ENCODE measurements at places on chromosomes 7 and 10.

- H3K4me1 ChIP-seq: no peaks in the 10 kb centered on the region
- DNase-seq: no peak
- H3K27ac ChIP-seq: no peak overlapping the region
- H3K4me3 ChIP-seq: no peak overlapping the region
- no peaks in the 10 kb centered on the region for H3K36me3 ChIP-seq
Measured at GRCh38 chr7:154748089-154748786, 254.7 kb downstream of the PAXIP1 start.

GRCh38 chr7:159071260-159071659 is 73.4 kb downstream of the VIPR2 start:
- no peaks in the 10 kb centered on the region for H3K36me3 ChIP-seq
- no peaks in the 10 kb centered on the region for H3K27me3 ChIP-seq
- no peak overlapping the region for H3K4me3 ChIP-seq
- H3K4me1 ChIP-seq: peaks cover 7% of the 10 kb centered on the region
- no peak overlapping the region for H3K27ac ChIP-seq

- H3K27ac ChIP-seq: peak overlapping the region; percentile 37
- no peaks in the 10 kb centered on the region for H3K27me3 ChIP-seq
- peak overlapping the region; percentile 11 for H3K4me3 ChIP-seq
- peaks cover 9% of the 10 kb centered on the region for H3K4me1 ChIP-seq
- no peaks in the 10 kb centered on the region for H3K36me3 ChIP-seq
Measured at GRCh38 chr7:131557652-131558385, 1.4 kb upstream of the PODXL start.

GRCh38 chr10:101107771-101108170 is 23.3 kb upstream of the TLX1 start:
- H3K36me3 ChIP-seq: no peaks in the 10 kb centered on the region
- no peak for DNase-seq
- H3K4me3 ChIP-seq: no peak overlapping the region
- H3K4me1 ChIP-seq: no peaks in the 10 kb centered on the region
- no peak overlapping the region for H3K27ac ChIP-seq

DNA sequence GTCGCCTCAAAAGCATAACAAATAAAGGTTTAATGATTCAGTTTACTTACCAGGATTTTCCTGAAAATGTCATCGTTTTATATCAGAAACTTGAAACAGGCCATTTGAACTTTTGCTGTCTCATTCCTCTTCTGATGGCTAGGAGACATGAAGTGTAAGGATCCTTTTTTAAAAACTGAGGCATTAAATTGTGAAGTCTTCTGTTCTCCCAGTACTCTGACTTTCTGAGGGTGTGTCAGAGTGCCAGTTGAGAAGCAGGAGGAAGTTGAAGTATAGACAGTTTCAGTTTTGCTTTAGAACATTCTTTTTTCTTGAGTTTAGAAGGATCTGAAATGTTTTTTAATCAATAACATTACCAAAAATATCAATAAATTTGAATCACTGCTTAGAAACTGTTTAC is at the start of gene SAMD9L:
SAMD9L (minus strand) TSS at position 242 of the 400 bp plus-strand sequence. CDS start 12,414 bp downstream, outside the sequence.
- no peaks in the 10 kb centered on the region for H3K27me3 ChIP-seq
- H3K4me1 ChIP-seq: no peaks in the 10 kb centered on the region
- H3K27ac ChIP-seq: peak within 1 kb of the TSS; percentile 11

DNA sequence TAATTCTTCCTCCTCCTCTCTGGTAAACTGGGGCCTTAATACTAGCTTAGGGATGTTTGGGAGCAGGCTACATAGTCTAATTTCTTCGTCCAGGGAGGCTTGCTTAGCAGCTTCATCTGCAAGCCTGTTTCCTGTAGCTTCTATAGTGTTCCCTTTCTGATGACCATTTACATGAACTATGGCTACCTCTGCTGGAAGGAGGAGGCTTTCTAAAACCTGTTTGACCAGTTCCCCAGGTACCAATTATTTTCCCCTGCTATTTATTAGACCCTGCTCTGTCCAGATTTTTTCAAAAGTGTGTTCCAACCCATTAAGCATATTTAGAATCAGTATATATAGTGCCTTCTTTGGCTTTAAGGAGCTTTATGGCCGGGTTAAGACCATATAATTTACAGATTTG is 38.8 kb upstream of the DNAH11 start:
- no peak for DNase-seq
- no peaks in the 10 kb centered on the region for H3K4me1 ChIP-seq

- no peaks in the 10 kb centered on the region for H3K27me3 ChIP-seq
- no peaks in the 10 kb centered on the region for H3K4me1 ChIP-seq
- DNase-seq: no peak
- no peaks in the 10 kb centered on the region for H3K36me3 ChIP-seq
- no peak overlapping the region for H3K4me3 ChIP-seq
Measured at GRCh38 chr10:8639486-8640185, 585.1 kb downstream of the GATA3 start.

GRCh38 chr10:31133251-31133791 is 101.7 kb upstream of the ZNF438 start:
- no peak for DNase-seq
- peak overlapping the region; percentile 52 for H3K4me3 ChIP-seq
- no peak overlapping the region for H3K27ac ChIP-seq
- H3K36me3 ChIP-seq: no peaks in the 10 kb centered on the region
- H3K27me3 ChIP-seq: no peaks in the 10 kb centered on the region
- H3K4me1 ChIP-seq: peaks cover 10% of the 10 kb centered on the region

DNA sequence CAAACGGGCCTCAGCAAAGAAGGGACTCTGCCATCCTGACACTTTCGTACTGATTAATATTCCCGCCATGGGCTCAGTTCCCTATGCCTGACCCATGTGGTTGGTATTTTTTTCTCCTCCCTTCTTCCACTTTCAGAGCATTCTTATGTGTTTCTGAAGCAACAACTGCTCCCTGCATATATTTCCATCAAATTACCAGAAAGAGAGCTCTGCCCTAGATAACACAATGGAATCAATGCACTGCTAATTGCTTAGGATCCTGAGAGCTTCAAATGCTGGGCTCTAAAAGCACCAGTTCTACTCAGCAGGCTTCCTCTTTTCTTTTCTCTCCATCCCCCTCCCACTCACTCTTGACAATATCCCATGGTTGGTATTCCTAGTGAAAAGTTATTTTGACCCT is 5.3 kb downstream of the TECTB start:
- no peak overlapping the region for H3K27ac ChIP-seq
- H3K27me3 ChIP-seq: no peaks in the 10 kb centered on the region
- no peaks in the 10 kb centered on the region for H3K4me1 ChIP-seq
- DNase-seq: no peak

DNA sequence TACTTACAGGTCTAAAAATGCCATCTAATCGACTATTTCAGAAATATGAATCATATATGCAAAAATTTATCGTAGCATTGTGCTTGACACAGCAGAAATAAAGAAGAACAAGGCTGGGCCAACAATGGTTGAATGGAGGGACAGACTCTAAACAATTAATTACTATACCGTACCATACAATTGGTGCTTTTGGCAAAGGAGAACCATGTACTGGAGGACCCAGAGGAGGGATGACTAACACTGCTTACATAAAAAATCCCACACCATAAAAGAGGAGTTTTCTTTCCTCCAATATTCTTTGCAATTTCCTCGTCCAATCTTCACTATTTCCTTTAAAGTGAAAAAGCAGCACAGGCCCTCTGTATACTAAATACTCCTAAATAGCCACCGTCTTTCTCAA is 94.1 kb downstream of the SGMS1 start:
- no peak overlapping the region for H3K4me3 ChIP-seq
- no peaks in the 10 kb centered on the region for H3K4me1 ChIP-seq
- DNase-seq: no peak

- DNase-seq: no peak
- H3K27me3 ChIP-seq: no peaks in the 10 kb centered on the region
- H3K27ac ChIP-seq: no peak overlapping the region
- no peak overlapping the region for H3K4me3 ChIP-seq
- H3K4me1 ChIP-seq: no peaks in the 10 kb centered on the region
Measured at GRCh38 chr10:27568196-27569175, 64.4 kb downstream of the RAB18 start.

DNA sequence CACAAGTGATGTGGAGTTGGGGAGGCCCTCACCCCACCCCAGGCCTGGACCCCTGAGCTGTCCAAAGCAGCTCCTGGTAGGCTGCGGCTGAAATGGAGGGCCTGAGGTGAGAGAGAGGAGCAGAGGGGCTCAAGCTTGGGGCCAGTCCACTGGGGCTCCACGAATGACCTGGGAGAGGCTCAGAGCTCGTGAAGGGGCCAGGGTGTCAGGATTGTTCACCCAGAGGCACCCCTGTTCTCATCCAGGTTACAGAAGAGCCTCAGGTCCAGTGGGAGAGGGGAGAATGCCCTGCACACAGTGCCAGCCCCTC is 102.2 kb upstream of the RET start:
- H3K27me3 ChIP-seq: no peaks in the 10 kb centered on the region
- no peak overlapping the region for H3K27ac ChIP-seq
- no peaks in the 10 kb centered on the region for H3K36me3 ChIP-seq
- no peaks in the 10 kb centered on the region for H3K4me1 ChIP-seq
- DNase-seq: peak; percentile 32
- H3K4me3 ChIP-seq: no peak overlapping the region

GRCh38 chr7:134766779-134767519 is 12.5 kb upstream of the CALD1 start:
- no peaks in the 10 kb centered on the region for H3K36me3 ChIP-seq
- no peaks in the 10 kb centered on the region for H3K27me3 ChIP-seq
- no peak overlapping the region for H3K4me3 ChIP-seq
- H3K4me1 ChIP-seq: no peaks in the 10 kb centered on the region
- peak; percentile 62 for DNase-seq
- peak overlapping the region; percentile 67 for H3K27ac ChIP-seq

- H3K4me1 ChIP-seq: peaks cover 6% of the 10 kb centered on the region
- H3K4me3 ChIP-seq: no peak overlapping the region
- DNase-seq: no peak
- H3K27ac ChIP-seq: no peak overlapping the region
- no peaks in the 10 kb centered on the region for H3K27me3 ChIP-seq
Measured at GRCh38 chr10:22022257-22023032, 18.9 kb upstream of the DNAJC1 start.

DNA sequence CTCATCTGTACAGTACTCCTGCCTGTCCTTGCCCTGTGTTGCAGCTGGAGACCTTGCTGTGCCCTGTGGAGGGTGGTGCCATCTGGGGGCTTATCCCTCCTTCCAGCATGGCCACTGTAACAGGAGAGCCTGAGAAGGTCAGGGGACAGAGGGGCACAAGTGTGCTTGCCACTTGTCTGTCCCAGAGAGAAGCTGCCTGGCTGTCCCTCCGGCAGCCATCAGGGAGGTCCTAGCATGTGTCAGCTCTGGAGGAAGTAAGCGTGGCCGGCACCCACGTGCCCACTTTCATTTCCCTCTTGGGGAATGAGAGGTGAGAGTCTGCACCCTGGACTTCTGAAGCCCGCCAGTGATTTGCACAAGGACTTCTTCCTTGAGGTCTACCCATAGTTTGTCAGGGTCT is 97.0 kb upstream of the PPIF start:
- H3K4me3 ChIP-seq: no peak overlapping the region
- H3K4me1 ChIP-seq: peaks cover 39% of the 10 kb centered on the region
- no peaks in the 10 kb centered on the region for H3K27me3 ChIP-seq

DNA sequence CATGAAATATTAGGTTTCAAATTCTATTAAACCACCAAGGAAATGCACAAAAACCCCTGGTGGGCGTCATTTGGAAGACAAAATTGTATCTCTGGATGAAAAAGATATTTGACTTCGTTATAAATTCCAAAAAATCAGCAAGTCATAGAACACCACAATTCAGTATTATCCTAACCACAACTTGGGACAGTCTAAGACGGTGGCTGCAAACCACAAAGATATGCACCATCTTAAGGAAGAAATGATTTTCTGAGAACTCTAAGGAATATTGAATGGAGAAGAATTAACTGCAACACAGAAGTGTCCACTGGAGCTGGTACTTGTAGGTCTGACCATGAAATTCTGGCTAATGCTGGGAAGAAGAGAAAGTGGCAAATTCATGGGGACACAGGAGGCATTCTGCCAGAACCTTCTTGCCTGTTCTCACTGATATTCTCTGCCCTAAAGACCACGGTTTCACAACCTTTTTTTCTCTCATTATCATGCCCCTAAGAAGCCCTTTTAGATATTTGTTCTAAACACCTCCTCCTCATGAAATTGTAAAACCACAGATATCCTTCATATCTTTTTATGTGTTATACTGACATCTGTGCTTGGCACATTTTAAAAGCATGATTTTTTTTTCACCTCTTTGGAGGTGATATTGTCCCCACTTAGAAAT is 92.9 kb downstream of the SFMBT2 start:
- H3K27ac ChIP-seq: no peak overlapping the region
- DNase-seq: no peak
- no peak overlapping the region for H3K4me3 ChIP-seq
- H3K27me3 ChIP-seq: no peaks in the 10 kb centered on the region

- peaks cover 7% of the 10 kb centered on the region for H3K27me3 ChIP-seq
- no peaks in the 10 kb centered on the region for H3K36me3 ChIP-seq
- peak; percentile 78 for DNase-seq
- peak overlapping the region; percentile 40 for H3K4me3 ChIP-seq
- no peak overlapping the region for H3K27ac ChIP-seq
- peaks cover 3% of the 10 kb centered on the region for H3K4me1 ChIP-seq
Measured at GRCh38 chr10:101161494-101162299, 30.6 kb downstream of the TLX1 start.

GRCh38 chr10:11901833-11902475 is 78.8 kb downstream of the PROSER2 start:
- no peak overlapping the region for H3K4me3 ChIP-seq
- H3K27ac ChIP-seq: no peak overlapping the region
- DNase-seq: no peak
- H3K27me3 ChIP-seq: no peaks in the 10 kb centered on the region
- H3K36me3 ChIP-seq: no peaks in the 10 kb centered on the region

GRCh38 chr7:149735181-149735602 is 38.2 kb downstream of the ZNF467 start:
- no peaks in the 10 kb centered on the region for H3K4me1 ChIP-seq
- H3K4me3 ChIP-seq: no peak overlapping the region
- DNase-seq: no peak
- H3K27me3 ChIP-seq: no peaks in the 10 kb centered on the region

DNA sequence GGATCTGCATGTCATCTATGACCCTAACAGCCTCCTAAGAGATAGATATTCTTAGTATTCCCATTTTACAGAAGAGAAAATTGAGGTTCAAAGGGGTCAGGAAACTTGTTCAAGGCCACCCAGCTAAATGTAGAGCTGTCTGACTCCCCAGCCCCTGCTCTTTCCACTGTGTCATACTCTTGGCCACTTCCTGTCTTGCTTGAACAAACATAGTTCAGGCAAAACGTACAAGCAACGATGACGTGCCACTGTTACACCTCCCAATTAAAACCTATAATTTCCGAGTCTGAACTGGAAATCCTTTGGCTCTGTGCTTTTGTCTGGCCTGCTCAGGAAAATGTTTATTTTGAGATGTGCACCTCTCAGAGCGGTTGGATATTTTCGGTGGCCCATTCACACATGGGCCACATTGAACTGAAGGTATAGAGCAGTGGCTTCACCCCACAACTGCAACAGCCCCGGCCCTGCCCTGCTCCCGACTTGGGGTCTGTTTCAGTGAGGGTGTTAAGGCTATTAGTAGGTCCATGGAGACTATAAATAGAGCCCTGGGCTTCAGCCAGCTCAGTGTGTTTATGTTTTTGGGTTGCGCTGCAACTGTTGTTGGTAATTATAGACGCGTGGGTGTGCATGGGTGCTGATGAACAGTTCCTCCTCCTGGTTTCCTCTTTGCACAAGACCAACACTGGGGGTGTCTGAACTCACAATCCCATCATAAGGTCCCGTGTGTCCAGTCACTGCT is 172.3 kb upstream of the ADO start:
- no peaks in the 10 kb centered on the region for H3K36me3 ChIP-seq
- peak; percentile 37 for DNase-seq
- no peak overlapping the region for H3K4me3 ChIP-seq
